ENCODE measurements at places on chromosomes 12 and 14.

GRCh38 chr12:25553098-25553497 lies at the start of gene LMNTD1:
Gene LMNTD1 (minus strand): TSS chr12:25553283. CDS start chr12:25552959, 324 bp downstream.
- DNase-seq = no peak

DNA sequence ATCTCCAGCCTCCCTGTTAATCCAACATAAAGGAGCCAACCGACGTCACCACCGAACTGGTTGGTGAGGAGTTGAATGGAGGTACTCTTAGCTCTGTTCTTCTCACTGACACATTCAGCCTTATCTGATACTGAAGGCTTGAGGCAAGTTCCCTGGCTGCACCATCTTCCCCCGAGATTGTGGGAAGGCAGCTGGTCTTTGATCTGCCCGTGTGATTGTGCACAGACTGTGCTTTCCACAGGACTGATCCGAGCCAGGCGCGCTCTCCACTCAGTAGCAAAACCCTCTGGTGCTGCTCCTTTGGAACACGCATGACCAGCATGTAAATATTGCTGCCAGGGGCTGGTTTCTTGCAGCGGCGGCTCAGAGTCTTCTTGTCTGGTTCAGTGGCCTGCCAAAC lies 30.1 kb upstream of the DLK1 start:
- DNase-seq = no peak

DNA sequence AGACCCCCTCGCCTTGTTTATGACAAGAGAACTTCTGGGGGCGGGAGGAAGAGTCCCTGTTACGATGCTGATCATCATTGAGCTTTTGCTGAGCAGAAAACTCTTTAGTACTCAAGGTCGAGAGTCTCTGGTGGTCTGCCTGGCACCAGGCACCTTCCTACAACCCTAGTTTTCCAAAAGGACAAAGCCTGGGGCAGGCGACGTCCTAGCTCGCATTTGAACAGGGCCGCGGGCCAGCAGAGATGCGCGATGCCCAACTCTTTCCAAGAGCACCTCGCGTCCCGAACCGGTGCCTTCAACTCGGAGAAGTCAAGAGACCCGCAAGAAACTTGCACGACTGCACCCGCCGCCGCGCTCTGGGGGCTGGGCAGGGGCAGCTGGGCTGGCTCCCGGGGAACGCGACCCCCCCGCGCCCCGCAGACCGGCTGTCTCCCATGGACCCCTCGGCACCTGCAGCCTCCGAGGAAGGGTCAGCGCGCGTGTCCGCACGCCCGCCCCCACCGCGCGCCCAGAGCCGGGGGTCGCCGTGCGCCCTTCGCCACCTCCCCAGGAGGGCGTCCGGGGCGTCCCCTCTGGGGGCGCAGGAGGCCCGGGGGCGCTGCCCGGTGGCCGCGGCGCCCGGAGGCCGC lies 377 bp upstream of the BCL7A start:
- DNase-seq = no peak

DNA sequence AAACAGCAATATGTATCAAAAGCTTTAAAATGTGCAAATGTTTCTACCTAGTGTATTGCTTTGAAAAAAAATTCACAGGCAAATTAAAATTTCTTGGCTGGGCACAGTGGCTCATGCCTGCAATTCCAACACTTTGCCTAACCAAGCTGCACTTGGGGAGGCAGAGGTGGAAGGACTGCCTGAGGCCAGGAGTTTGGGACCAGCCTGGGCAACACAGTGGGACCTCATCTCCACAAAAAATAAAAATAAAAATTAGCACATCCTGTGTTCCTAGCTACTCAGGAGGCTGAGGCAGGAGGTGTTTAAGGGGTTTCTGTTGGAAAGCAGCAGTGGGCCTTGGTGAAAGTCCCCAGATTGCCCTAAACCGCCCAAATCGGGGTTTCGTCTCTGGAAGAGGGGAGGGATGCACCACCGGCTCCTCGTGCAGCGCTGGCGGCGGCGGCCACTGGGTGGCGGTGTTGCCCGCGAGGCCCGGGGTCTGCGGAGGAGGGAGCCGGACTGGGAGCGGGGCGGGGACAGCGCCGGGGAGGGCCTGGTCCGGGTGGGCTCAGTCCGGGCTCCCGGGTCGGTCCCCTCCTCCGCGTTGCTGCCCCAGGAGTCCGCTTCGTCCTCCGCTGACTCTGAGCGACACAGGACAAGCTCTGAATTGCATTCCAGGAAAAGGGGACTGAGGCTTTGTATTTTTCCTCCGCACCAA lies 265.6 kb downstream of the AACS start:
- DNase-seq = peak; percentile 45

DNA sequence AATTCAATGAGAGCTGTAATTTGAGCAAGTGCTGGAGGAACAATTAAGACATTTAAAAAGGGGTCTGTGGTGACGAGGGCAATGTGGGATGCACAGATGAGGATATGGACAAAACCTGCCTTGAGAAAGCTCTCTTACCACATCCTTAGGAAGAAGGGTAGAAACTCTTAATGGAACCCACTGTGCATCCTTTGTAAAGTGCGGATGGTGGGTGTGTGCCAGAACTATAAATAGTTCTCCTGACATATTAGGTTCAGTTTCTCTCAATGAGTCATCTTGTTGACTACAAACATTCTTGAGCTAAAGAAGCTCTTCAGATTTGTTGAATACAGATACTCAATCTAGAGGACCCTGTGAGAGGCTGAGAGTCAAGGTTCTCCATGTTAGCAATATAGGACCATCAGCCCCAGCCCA lies 106.1 kb upstream of the ANO4 start:
- no peak for DNase-seq

DNA sequence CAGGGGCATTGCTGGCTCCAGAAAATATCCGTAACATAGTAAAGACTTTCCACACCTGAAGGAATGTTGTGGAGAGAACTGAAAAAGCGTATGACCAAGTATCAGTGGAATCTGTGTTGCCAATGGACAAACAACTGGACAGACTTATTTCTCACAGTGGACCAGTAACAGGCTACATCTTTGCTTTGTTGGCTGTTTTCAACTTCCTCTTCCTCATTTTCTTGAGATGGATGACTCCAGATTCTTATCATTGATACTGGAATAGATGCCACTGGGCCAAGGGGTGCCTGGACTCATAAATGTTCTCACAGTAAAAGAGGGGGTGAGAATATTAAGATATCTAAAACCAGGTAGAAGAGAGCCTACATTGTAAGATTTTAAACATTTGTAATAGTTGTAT lies 6.4 kb downstream of the GAS2L3 start:
- no peak for DNase-seq

GRCh38 chr12:108559748-108560147 lies 1.2 kb downstream of the SART3 start:
- no peak for DNase-seq

GRCh38 chr12:109461846-109462756 lies 15.0 kb downstream of the KCTD10 start:
- DNase-seq = no peak

GRCh38 chr14:85248881-85249635 lies 280.9 kb upstream of the FLRT2 start:
- no peak for DNase-seq

GRCh38 chr14:61677479-61677878 lies 17.8 kb upstream of the HIF1A start:
- DNase-seq = no peak

DNA sequence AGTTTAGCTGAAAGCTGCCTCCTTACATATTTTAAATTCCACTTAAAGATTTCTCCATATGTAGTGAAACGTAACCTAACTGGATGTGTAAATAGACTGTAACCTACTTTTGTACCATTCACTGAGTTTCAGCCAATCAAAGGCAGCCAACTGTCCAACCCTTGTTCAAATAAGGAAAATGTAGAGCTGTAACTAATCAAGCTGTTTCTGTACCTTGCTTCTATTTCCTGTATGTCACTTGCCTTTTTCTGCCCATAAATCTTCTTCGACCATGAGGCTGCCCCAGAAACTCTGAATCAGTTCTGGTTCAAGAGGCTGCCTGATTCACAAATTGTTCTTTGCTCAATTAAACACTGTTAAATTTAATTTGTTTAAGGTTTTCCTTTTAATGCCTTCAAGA lies 6.3 kb downstream of the SLC7A8 start:
- no peak for DNase-seq

- no peak for DNase-seq
These were observed 325.2 kb upstream of the RGS6 start for GRCh38 chr14:71607056-71607455.

DNA sequence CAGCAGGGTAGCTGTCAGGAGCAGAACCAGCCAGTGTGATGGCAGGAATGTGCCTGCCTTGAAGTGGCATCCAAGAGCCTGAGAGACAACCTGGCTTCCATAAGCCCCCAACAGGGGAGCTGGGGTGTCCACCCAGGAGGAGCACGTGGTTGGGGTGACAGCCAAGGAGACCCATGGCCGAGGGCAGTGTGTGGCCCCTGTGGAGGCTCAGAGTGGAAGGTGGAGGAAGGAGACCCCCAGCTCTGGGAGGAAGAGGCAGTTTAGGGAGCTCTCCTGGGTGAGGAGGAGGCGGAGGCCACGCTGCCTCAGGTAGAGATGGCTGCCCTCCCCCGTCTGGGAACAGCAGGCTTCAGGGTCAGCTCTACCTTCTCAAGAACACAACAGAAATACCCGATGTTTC lies 147.0 kb downstream of the CALM1 start:
- DNase-seq = no peak

DNA sequence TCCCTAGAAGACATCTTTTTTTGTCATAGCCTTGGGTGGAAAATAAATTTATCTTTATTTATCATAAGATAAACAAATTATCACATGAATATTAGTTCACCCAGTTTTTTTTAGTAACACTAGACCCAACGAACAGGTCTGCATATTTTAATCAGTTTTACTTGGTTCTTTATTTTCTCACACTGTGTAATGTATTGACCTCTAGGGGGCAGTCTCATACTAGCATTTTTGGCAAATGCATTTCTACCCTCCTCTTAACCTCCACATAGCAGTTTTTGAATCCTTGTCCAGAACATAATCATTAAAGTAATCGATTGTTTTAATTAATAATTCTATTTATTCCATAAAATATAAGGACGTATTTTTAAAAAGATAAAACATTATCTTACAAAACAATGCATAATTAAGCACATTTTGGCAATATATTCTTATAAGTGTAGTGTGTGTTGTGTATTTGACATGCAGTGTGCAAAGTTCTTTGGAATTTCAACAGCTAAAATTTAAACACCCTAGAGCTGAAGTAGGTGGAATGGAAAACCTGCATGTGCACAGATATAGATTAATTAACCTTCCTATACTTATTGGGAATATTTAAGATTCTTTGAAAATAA lies 31.6 kb upstream of the PTPRQ start:
- no peak for DNase-seq

- peak; percentile 42 for DNase-seq
These were observed 1.6 kb upstream of the CDKN1B start for GRCh38 chr12:12715459-12716150.

- no peak for DNase-seq
These were observed 102.5 kb upstream of the BBS10 start for GRCh38 chr12:76450690-76451089.

DNA sequence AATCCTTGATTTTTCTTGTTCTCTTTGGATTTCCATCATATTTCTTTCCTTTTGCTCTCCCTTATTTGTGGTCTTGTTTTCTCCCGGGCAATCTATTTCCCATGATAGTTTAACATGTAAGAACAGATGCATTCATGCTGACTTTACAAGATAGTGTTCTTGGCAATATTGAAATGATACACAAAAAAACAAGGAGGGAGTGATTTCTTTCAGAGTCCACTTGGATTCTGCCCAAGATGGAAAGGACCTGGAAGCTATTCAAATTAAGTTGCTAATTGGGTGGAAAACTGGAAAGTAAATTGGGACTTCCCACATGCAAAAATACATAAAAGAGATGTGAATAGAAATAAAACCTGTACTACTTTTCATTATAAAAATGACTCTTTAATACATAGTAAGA lies 14.4 kb upstream of the YARS2 start:
- no peak for DNase-seq

DNA sequence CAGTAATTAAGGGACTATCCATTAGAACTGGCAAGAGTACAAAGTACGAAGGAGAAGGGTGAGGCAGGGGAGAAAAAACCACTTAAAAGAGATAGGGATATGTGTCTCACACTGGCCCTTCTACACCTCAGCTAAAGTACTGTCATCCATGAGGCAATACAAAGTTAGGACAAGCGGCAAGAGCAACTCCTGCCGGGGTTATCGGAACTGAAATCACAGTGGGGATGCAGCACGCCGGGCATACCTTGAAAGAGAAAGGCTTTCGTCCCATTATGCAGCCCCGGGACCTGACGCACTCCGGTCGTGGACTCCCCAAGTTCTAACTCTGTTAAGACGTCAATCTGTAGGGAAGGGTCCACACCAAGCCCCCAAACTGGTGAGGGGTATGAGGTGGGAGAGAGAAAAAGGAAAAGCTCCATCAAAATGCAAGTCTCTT lies 1.1 kb downstream of the NELL2 start:
- peak; percentile 13 for DNase-seq

DNA sequence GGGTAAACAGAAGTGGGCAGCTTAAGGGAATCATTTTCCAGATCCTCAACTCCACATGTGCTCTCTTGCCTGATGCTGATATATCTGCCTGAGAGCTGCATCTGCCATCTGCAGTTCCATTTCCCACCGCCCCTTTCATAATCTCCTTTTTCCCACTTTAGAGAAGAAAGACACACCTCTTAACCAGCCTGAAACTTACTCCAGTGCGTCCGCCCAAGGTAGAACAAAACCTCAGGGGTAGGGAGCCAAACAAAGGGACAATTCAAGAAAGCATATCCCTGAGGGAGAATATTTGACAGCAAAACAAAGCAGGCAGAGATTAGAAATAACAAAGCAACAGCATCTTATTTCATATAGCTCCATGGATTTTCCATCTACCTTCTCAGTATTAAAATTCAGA lies 4.3 kb downstream of the MDM1 start:
- DNase-seq = no peak

DNA sequence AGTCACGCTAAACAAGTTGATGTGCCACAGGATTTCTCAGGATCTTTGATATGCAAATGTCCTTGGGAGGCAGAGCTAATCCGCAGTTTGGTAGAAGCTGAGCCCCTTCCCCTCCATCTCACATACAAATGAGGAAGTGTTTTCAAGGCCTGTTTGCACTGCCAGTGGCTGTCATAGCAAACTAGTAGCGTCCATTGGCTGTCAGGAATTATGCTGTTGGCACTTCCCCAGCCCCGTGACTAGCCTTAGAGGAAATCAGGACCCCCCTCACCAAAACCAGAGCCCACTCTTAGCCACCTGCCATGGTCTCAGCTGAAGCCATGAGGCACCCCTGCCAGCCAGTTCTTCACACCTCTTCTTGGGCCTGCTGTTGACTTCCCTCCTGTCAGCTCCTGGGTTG lies 253.9 kb downstream of the CACNA1C start:
- DNase-seq = no peak

- no peak for DNase-seq
These were observed 362.6 kb downstream of the DAD1 start for GRCh38 chr14:22226381-22226780.

- DNase-seq = no peak
These were observed 95.5 kb upstream of the USP44 start for GRCh38 chr12:95646781-95647190.

DNA sequence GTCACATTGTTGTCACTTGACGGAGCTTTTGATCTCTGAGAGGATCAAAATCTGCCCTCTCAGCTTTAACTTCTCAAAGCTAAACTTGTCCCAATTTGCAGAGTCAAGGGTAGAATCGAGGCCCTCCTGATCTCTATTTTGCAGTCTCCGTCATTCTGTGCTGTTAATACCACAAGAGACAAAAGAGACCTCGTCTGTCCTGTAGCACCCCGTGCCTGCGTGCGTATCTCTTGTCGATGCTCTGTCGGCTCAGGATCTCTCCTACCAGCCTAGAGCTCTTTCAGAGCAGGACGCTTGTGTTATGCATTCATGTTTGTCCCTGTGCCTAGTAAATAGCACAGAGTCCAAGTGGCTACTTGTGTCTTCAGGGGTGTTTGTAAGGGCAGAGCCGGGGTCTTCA lies 5.1 kb downstream of the EVL start:
- DNase-seq = no peak

All from stimulated activated CD8-positive, alpha-beta memory T cell treated with anti-CD3 and anti-CD28 coated beads, Interleukin-2, amount 100 ng/mL, for 48 hours (primary cell).